GM19239 (cell line): ENCODE measurements at places on chromosomes 3 and 15.

GRCh38 chr3:171231361-171231760 is 204.8 kb upstream of the SLC2A2 start:
- no peak for DNase-seq

GRCh38 chr15:73474785-73475184 is 31.8 kb downstream of the REC114 start:
- no peak for DNase-seq

DNA sequence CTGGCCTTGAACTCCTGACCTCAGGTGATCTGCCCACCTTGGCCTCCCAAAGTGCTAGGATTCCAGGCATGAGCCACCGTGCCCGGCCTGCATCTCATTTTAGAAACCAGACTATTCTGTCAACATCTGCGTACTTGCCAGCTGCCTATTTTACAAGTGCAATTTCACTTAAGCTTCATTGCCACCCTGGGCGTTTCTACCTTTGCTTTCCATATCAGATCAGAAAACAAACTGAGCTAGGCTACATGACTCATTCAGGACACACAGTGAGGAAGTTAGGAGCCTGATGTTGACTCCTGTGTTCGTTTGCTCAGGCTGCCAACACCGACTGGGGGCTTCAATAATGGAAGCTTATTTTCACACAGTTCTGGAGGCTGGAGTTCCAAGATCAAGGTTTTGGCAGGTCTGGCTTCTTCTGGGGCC is 42.3 kb upstream of the KLHL25 start:
- no peak for DNase-seq

DNA sequence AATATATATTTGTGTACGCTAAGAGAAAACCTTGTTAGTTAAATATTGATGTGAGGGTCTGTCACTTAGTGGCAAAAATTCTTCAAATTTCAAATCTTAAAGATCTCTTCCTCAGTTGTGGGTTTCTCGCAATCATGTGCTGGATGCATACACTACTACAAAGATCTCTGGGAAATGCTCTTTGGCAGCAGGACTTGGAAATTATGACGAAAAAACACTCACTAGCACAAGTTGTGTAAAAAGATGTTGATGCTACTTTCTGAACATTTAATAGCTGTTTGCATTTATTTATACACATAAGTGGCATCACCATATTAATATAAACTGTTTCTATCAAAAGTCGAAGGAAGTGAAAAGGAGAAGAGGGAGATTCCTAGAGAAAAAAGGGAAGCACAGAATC is 10.8 kb upstream of the NANOGP8 start:
- DNase-seq = no peak

DNA sequence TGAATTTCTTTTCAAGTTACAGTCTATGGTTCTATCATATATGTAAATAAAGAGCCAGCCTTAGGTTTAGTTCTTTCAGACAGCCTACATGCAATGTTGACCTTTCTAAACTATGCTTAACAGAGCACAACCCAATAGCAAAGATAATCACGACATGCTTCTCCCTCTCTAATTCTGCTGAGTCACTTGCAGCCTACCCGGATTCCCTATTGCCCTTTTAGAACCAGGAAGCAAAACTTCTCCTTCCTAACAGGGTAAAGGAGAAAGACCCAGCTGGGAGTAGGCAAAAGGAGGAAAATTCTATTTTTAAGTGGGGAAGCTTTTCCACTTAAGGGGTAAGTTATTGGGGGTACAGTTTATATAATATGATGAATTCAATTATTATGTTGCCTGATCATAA is 79.3 kb downstream of the SLC7A14 start:
- no peak for DNase-seq

DNA sequence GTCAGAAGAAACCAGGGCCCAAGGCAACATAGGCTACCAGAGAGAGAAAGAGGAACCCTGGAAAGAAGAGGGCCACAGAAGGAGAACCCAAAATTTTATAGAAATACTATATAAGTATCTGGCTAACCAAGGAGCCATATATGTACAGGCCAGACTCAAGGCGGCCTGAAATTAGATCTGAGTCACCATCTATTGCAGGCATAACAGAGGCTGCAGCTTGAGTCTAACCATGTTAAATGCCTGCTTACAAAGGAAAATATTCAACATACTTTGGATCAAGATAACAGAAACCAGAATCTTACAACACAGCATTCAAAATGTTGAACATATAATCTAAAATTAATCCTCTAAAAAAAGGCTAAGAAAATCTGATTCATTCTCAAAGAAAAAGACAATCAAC is 23.1 kb downstream of the IGSF11 start:
- DNase-seq = no peak

GRCh38 chr3:188341501-188341900 is 187.5 kb downstream of the LPP start:
- DNase-seq = no peak

DNA sequence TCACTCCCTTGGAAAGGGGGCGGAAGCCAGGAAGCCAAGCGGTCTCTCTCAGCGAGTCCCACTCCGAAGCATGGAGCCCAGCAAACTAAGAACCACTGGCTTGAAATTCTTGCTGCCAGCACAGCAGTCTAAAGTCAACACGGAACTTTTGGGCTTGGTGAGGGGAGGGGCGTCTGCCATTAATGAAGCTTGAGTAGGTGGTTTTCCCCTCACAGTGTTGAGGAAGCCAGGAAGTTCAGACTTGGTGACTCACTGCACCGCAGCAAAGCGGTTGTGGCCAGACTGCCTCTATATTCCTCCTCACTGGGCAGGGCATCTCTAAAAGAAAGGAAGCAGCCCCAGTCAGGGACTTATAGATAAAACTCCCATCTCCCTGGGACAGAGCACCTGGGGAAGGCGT is 665.4 kb upstream of the CBLB start:
- no peak for DNase-seq
